NCI-H1436 treated with DMSO at 0.1 percent for 48 hours (cell line): ENCODE measurements at places on chromosomes 3 and 15.

- no peak for DNase-seq
Observed at GRCh38 chr3:168002786-168003368, 92.8 kb downstream of the GOLIM4 start.

- no peak for DNase-seq
Observed at GRCh38 chr3:183266454-183266853, 13.4 kb downstream of the B3GNT5 start.

DNA sequence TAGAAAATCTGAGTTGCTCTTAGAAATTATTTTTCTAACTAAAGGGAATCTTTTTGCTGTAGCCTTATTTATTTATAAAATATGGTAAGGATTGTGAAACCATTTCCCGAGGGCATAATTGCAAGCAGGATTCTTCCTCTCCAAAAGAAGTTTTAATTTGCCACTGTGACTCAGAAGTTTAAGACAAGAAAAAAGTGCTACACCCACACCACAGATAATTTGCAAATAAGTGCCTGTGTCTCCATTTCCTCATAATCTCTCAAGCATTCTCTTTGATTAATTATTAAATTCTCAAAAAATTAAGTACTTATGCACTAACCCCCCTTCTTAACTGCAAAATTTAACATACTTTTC, 43.6 kb downstream of the RASA2 start:
- DNase-seq, result no peak

- DNase-seq, result no peak
Observed at GRCh38 chr3:14518893-14519292, 21.2 kb downstream of the GRIP2 start.

DNA sequence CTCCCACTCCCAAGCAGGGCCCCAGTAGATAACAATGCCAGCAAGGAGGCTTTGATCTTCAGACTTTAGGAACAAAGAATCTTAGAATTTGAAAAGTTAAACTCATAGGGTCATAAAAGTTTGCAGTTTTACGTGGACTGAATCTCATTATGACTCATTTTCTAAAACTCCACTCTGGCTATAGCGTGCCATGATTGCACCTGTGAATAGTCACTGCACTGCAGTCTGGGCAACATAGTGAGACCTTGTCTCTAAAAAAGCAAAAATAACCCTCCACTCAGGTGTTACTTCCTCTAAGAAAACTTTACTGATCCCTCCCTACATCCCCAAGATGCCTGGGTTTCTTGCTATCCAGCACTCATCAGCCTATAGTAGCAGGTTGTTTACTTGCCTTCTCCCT, 104.5 kb downstream of the IL20RB start:
- no peak for DNase-seq

- DNase-seq, result peak; percentile 23
Observed at GRCh38 chr15:74816624-74817369, 4.2 kb downstream of the LMAN1L start.

GRCh38 chr15:63826528-63826927, 7.2 kb downstream of the HERC1 start:
- no peak for DNase-seq

- DNase-seq, result no peak
Observed at GRCh38 chr15:70507772-70508371, 255.5 kb downstream of the UACA start.

DNA sequence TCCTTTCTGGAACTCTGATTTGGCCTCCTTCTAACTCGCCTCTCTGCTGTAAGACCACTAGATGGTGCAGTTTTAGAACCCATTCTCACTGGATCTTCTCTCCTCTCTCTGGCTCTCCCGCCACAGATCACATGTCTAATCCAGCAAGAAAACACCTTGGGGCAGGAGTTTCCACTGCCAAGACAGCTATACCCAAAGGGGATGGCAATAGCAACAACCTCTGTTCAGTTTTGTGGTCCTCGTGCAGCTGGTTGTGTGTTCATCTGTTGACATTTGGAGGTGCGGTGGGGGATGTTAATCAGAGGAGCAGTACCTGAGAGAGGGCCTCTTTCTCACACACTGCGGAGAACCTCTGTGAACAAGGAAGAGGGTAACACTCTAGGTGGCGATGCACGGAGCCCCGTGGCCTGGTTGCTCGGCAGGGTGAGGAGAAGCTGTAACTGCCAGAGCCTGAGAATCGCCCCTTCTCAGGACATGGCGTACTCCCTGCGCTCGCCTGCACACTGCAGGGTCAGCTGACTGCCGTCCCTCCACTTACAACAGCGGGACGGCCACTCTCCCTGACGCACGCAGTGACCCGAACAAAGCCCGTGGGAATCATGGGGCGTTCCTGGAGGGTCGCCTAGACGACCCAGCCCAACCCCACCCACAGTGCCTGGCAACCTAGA, at the start of gene TEX55:
Gene TEX55, plus strand, starts transcription at position 666 of the 668 bp plus-strand sequence. CDS start 25 bp downstream, outside the sequence.
- peak; percentile 10 for DNase-seq

GRCh38 chr3:73520931-73521461, 103.7 kb downstream of the PDZRN3 start:
- no peak for DNase-seq

- no peak for DNase-seq
Observed at GRCh38 chr3:9280451-9281219, 31.2 kb upstream of the SRGAP3 start.

- no peak for DNase-seq
Observed at GRCh38 chr15:78365917-78366316, 25.8 kb downstream of the CRABP1 start.

- DNase-seq, result no peak
Observed at GRCh38 chr15:39131609-39132008, 449.3 kb upstream of the THBS1 start.

DNA sequence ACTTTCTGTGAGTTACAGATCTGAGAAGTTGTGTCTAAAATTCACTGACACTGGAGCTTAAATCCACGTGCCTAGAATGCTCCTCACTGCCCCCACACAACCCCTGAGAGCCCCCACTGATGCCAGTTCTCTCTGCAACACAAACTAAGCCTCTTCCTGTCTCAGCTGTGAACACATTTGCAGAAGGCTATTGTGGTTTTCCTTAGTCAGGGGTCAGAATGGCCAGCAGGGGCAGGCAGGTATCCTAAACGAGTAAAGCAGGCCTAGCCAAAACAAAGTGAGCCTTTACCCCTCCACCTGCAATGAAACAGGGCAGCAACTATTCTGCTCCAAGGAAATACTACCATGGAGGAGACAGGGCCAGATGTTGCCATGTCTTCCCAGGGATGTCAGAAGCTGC, 78.6 kb downstream of the FHIT start:
- no peak for DNase-seq

DNA sequence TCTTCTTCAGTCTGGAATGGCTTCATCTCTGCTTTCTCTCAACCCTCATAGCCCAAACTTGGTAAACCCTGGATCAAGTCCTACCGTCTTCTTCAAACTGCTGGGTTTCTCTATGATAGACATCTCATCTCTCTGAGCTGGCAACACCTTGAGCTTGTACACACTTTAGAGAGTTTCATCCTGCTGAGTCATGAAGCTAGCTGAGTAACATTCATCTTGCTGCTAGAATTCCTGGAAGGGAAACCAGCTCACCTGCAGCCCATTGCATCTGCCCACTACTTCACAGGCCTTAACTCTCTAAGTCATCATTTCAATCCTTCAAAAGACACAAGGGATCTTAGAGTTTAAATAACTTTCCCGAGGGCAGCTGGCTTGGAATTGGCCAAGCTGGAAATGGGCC, 175.5 kb upstream of the RORA start:
- no peak for DNase-seq

DNA sequence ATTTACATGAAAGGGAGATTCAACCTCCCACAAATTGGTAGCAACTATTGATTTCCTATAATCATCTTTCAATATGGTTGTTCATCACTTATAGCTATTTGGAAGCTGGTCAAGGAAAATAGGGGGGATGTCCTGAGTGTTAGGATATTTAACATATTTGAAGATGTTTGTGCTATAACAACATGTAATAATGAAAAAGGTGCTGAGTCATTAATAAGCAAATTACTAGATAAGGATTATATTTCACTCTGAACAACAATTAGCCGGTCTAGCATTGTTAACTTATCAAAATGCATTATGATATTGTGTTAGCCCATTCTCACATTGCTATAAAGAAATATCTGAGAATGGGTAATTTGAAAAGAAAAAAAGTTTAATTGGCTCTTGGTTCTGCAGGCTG, 225.8 kb upstream of the ARPP21 start:
- DNase-seq, result no peak

DNA sequence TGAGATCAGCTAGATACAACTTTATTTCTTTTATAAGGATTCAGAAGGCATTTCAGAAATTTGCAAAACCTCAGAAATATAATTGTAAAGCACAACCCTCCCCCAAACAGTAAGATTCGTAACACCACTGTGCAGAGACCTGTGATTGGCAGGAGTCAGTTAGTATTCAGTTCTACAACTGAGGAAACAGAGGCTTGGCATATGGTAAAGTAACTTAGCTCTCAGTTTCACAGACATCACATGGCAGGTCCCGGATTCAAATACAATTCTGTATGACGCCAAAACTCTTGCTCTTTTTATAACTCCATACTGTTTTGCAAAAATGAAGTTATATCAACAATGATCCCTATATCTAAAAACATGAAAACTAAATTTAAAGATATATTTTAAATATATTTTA, 225.6 kb upstream of the LMCD1 start:
- DNase-seq, result no peak

GRCh38 chr15:61047783-61048182, 181.3 kb downstream of the RORA start:
- DNase-seq, result no peak

DNA sequence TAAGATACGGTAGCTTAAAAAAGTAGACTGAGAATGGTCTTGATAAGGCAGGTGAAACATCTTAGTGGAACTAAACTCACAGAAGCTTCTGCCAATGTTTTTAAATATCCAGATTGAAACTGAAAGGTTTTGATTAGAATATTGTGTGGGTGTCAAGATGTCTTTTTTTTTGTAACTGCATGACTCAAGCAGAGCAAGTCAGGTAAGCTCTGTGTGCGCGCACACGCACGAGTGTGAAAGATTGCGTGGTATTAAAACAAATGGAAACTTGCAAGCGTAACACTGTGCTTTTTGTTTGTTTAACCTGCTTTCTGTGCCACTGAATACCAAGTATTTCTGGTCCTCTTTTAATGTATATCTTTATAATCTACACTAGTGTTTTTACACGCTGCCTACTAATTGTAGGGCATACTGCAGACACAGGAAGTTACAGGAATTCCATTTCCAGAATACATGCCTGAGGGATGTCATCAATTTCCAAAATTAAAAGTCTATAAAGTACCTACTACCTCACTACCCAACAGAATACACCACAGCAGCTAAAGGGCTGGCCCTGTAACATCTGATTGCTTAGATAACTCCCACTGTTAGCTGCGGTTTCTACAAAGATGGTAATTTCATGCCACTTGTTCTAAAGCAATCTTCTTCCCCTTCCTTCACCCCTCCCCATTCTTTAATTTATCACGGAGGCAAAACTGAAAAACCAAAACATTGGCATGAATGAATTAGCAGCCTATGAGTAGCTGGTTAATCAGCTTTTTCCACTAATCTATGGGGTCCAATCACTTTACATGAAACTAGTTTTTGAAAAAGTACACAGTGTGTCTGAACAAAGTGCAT, 472.8 kb downstream of the SHQ1 start:
- DNase-seq, result no peak

GRCh38 chr3:10554236-10554611, 48.8 kb upstream of the ATP2B2 start:
- DNase-seq, result no peak
